ENCODE measurements at places on chromosomes 6 and 20.

DNA sequence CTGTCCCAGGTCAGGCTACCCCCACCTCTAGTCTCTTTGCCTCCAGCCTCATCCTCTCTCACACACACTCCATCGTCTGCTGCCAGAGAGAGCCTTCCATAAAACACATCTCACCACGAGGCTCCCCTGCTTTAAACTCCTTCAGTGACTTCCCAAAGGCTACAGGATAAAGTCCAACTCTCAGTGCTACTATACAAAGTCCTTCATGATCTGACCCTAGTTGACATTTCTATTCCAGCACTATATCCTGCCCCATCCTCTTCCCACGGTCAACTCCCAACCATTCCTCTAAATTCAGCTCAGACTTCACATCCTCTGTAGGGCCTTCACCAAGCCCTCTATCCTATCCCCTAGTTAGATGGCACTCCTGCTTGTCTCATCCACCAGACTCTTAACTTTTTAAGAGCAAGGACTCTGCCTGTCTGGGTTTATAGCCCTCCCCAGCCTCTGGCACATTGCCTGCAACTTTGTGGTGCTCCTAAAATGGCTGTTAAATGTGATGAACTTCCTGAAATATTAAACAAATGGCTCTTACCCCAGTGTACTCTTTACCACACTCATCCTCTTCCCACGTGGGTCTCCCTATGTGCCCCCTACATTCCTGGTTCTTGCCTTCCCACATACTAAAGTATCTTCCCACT lies 36.1 kb downstream of the KIF16B start:
- no peak for DNase-seq

DNA sequence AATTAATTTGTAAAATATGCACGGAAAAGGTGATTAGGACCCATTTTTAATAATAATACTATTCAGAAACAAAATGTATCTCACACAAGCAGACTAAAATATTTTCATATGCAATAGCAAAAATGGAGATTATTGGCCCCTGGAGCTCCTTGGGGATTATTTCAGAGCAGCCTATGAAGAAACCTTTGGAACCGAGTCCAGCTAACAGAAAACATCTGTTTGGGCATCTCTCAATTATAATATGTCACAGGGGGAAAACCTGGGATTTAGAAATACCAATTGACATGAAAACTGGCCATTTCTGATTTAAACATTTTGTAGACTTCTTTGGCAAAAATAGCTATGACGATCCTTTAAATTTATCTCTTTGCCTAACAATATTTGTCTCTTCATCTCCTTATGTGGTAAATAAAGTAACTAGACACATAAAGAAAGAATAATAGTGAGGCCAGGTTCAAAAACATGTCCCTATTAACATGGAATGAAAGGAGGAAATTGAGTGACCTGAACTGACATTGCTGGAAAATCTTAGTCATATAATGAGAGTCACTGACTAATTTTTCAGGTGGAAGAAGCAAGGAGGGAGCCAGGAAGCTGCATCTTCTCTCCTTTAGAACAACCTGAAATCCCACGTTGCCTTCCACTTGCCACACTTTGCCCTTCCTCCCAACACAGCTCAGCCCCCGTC lies 199.0 kb downstream of the SOD2 start:
- peak; percentile 39 for DNase-seq

- no peak for DNase-seq
Observed at GRCh38 chr20:59559863-59560262, 44.5 kb upstream of the PHACTR3 start.

- DNase-seq, result no peak
Observed at GRCh38 chr20:18802012-18802634, 11.5 kb upstream of the SCP2D1 start.

DNA sequence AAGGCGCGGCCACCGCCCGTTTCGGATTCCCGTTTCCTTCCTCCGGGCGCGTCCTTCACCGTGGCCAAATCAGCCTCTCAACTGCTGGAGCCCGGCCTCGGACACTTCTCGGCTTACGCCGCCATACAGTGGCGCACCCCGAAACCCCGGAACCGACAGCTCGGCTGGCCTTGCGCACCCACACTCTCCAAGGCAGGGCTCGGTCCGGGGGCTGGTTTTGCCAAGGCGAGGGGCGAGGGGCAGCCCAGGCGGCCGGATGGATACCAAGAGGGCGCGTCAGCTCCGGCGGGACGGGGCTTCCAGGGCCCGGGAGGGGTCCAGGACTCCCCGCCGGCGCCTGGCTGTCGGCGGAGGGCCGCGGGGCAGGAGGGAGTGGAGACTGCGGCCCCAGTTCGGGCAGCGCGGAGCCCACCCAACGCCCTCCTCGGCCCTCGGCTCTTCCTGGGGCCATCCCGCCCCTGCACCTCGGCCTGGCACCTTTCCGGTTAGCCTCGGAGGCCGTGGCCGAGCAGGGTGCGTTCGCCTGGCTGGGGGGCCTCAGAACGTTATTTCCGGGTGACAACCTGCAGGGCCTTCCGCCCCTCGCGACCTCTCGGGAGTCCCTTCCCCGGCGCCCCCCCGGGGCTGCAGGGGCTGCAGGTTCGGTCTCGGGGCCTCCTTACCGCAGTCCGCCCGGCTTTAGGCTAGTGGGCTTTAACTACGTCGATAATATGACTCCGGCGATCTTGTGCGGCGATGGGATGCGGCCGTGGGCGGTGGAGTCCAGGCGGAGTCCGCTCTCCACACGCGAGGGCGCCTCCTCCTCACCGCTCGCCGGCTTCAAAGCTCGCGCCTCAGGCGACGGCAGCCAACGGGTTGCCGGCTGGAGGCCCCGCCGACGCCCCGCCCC lies 697 bp upstream of the CEP43 start:
- no peak for DNase-seq

DNA sequence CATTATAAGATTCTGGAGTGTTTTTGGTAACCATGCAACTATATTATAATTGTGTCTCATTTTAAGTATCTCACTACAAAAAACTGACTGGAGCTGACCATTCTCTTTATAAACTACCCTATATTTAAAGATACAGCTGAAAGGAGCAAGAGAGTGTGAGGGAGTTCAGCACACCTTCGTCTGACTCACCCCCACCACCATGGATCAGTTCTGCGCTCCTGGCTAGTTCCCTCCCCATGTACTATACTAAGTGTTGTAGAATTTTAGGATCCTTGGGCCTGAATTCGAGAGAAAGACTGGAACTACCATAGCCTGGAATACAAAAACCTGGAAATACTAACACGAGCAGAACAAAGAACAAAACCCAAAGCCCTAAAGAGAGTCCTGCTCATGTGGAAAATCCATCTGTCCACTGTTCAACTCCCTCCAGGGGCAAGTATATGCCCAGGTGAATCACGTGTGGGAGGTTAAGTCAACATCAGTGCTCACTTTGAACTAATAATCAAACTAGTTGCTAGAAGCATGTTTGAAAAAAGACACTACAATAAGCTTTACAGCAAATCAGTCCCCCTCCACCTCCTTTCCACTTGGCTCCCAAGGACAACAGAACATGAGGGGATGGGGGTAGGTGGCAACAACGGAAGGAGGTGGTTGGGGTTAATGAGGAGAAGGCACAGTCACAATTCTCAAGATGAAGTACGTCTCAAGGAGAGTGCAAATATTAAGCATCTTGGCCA lies 46.8 kb downstream of the ELOVL5 start:
- DNase-seq, result no peak

DNA sequence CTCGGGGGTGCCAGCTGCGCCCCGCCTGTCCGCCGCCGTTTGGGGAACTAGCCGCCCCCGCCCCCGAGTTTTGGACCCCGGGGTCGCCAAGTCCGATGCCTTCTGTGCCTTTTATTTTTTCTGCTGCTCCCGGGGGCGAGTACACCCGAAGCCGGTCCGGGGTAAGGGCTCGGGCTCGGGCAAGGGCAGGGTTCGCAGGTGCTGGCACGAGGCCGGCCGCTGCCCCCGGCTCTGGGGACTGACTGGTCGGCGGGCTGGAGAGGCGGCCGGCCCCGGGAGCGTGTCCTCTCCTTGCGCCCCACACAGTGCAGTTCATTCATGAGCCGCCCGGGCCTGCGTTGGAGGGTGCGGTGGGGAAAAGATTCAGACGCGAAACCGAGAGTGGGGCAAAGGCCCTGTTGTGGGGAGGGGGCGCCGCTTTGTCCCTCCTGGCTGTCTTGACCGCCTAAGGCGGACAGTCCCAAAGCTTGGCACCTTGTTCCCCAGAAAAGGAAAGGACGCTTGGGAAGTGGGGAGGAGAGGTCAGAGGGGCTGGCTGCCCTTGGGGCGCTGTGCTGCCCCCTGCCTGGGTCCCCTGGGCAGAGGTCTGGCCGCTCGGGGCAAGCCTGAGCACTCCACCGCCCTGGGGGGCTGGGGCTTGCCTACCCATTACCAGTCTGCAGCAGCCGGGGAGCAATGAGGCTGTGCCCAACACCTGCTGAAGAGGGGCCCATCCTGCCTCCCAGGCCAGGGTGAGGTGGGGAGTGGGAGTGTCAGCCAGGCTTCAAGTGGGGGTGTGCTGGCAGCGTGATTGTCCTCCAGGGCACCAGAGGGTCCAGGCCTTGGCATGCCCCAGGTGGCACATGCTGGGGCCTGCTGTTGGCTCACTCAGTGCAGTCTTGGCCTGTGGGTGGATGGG lies 915 bp downstream of the TMEM63B start:
- peak; percentile 10 for DNase-seq

- no peak for DNase-seq
Observed at GRCh38 chr20:49727478-49727877, 13.8 kb upstream of the B4GALT5 start.

DNA sequence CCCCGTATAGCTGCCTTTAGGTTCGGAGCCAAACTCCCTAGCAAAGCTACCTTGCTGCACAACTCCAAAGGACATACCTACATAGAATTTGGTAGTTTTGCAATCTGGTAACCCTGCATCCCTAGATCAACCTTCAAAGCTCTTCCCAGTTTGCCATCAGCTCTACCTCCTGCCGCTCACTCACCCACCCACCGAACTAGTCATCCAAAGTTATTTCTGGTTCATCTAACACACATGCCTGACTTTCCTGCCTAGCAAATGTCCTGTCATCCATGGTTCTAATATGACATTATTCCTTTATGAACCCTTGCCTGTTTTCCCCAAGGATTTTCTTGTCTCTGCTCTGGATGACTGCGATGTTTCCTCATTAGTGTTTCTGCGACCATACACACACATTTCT lies 21.6 kb downstream of the SPAG4 start:
- DNase-seq, result no peak

DNA sequence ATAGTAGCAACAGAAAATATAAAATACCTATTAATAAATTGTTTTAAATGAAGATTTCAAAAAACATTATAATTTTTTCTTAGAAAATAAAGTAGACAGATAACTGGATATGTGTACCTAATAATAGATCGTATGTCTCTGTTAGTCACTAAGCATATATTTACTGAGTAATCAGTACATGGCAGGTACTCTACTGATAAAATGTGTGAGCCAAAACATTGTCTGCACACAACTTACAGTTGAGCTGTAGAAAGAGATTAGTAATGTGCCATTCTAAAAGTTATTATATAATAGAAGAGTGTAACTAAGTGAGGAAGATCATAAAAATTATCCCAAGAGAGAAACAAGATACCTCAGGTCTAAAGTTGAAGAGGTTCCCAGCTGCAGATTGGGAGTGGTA lies 929.9 kb upstream of the EPHA7 start:
- no peak for DNase-seq

DNA sequence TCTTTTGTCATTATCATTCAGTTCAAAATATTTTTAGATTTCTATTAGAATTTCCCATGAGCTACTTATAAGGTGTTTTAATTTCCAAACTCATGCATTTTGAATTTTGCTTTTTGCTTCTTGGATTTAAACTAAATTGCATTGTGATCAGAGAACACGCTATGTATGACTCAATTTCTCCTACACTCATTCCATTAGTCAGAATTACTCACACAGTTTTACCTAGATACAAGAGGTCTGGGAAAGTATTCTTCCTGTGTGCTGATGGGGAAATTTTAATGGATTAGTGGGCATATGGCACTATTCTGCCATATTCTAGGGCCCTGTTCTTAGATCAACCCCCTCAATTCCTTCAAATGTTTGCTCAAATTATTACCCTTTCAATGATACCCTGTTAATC lies 49.9 kb upstream of the BMP5 start:
- DNase-seq, result peak; percentile 94

DNA sequence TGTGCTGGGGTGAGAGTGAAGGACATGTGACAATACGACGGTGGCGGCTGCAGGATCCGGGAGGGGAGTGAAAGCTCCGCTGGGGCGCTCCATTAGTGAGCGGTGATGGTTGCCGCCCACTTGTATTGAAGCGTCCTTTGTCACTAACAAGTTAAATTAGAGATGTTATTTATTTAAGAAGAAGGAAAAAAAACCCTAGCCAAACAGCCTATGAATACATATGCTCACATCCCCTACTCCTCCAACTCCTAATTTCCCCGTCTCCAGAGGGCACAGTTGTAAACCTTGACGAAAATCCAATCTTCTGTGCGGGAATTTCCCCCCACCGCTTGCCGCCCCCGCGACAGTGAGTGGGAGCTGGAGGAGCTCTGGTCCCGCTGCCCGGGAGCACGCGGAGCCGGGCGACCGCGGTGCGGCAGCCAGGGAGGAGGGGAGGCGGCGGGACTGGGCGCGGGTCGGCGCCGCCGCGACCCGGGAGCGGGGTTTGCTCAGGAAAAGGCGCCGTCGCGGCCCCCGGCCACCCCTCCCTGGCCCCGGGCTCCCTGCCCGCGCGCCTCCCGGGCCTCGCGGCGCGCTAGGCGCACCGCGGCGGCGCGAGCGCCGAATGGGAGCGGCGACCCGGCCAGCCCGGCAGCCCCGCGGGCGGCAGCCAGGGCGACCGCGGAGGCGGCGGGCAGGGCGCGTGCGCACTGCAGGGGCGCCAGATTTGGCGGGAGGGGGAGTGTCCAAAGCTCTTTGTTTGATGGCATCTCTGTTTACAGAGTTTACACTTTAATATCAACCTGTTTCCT lies at the start of gene MYB:
Gene MYB (plus strand): TSS at position 767 of the 791 bp plus-strand sequence. CDS start 206 bp downstream, outside the sequence.
- DNase-seq, result peak; percentile 29

- DNase-seq, result no peak
Observed at GRCh38 chr6:37947468-37947867, 127.9 kb downstream of the ZFAND3 start.

- DNase-seq, result peak; percentile 1
Observed at GRCh38 chr6:98797217-98797994, 37.0 kb upstream of the POU3F2 start.

Data from fibroblast of mammary gland (primary cell).